ENCODE measurements at places on chromosomes 1 and 21.

DNA sequence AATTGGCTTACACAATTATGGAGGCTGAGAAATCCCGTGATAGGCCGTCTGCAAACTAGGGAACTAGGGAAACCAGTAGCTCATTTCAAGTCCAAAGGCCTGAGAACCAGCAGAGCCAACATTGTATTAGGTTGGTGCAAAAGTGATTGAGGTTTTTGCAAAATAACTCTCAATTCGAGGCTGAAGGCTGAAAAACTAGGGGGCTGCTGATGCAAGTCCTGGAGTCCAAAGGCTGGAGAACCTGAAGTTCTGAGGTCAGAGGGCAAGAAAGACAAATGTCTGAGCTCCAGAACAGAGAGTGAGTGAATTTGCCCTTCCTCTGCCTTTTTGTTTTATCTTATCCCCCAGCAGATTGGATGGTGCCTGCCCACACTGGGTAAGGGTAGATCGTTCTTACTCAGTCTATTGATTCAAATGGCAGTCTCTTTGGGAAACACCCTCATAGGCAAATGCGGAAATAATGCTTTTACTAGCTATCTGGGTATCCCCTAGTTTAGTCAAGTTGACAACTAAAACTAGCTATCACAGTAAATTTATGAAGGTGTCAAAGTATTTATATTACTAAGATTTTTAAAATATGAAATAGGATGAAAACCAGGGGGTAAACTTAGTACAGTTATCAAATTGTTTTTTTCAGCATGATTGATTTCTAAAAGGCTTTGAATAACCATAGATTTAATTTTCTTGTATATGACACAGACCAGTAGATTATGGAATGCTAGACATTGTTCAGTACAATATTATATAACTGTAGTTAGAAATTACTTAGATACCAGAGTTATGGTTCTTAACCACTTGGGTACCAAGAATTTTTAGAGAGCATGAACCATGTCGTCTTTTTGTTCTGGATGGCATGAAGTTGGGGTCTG is 15.4 kb downstream of the RABGAP1L start:
- H3K27me3 ChIP-seq: no peaks in the 10 kb centered on the region
- DNase-seq: no peak
- no peak overlapping the region for H3K4me3 ChIP-seq
- H3K27ac ChIP-seq: no peak overlapping the region
- H3K4me1 ChIP-seq: peaks cover 7% of the 10 kb centered on the region

DNA sequence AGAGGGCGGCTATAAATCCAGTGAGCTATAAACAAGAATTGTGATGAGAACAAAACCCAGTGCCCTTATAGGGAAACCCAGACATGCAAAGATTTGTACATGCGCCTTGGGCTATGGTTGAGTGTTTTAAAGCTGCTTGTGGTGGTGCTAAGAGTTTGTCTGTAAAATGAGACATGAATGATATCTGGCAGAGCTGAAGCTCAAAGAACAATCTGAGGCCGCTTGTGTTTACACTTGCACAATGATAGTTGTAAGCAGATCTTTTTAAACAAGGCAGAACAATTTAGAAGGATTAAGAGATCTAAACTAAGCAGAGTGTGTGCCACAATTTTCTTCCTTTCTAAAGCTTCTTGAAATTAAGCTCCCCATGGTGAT is 80.4 kb upstream of the ADAMTS5 start:
- no peaks in the 10 kb centered on the region for H3K27me3 ChIP-seq
- H3K4me3 ChIP-seq: no peak overlapping the region
- H3K36me3 ChIP-seq: no peaks in the 10 kb centered on the region
- no peak overlapping the region for H3K27ac ChIP-seq

GRCh38 chr1:193199940-193200339 is 13.5 kb upstream of the B3GALT2 start:
- no peak overlapping the region for H3K27ac ChIP-seq
- peaks cover 25% of the 10 kb centered on the region for H3K36me3 ChIP-seq

- no peak for DNase-seq
- H3K27ac ChIP-seq: no peak overlapping the region
- H3K4me3 ChIP-seq: no peak overlapping the region
- H3K36me3 ChIP-seq: no peaks in the 10 kb centered on the region
- no peaks in the 10 kb centered on the region for H3K27me3 ChIP-seq
- H3K4me1 ChIP-seq: peaks cover 10% of the 10 kb centered on the region
Observed at GRCh38 chr1:64981601-64982533, 15.5 kb upstream of the JAK1 start.

GRCh38 chr1:62057641-62058290 is 136.9 kb upstream of the L1TD1 start:
- no peak for DNase-seq
- H3K4me1 ChIP-seq: no peaks in the 10 kb centered on the region
- H3K36me3 ChIP-seq: no peaks in the 10 kb centered on the region
- H3K27ac ChIP-seq: no peak overlapping the region

GRCh38 chr21:39663742-39664492 is 51.2 kb downstream of the B3GALT5 start:
- H3K4me1 ChIP-seq: no peaks in the 10 kb centered on the region
- no peaks in the 10 kb centered on the region for H3K36me3 ChIP-seq
- no peak overlapping the region for H3K4me3 ChIP-seq
- DNase-seq: no peak
- H3K27me3 ChIP-seq: peaks cover 6% of the 10 kb centered on the region

DNA sequence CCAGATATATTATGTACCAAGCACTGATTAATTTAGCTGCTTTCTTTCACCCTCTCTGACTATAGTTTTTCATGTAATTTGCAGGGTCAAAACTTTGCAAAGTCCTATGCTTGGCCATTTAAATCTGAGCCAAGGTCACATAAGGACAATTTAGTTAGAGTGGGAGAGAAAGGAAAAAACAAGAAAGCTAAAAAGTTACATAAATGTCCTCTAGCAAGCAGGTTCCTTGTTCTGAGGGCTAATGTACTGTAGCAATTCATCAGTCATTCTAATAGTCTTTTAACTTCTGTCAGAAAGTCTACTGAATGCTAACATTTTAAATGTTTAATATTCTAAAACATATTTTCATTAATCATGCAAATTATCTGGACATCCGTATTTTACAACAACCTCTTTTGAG is 68.3 kb downstream of the SAMSN1 start:
- no peak overlapping the region for H3K4me3 ChIP-seq
- DNase-seq: no peak
- peaks cover 15% of the 10 kb centered on the region for H3K36me3 ChIP-seq
- H3K4me1 ChIP-seq: peaks cover 32% of the 10 kb centered on the region
- peaks cover 4% of the 10 kb centered on the region for H3K27me3 ChIP-seq
- H3K27ac ChIP-seq: no peak overlapping the region

DNA sequence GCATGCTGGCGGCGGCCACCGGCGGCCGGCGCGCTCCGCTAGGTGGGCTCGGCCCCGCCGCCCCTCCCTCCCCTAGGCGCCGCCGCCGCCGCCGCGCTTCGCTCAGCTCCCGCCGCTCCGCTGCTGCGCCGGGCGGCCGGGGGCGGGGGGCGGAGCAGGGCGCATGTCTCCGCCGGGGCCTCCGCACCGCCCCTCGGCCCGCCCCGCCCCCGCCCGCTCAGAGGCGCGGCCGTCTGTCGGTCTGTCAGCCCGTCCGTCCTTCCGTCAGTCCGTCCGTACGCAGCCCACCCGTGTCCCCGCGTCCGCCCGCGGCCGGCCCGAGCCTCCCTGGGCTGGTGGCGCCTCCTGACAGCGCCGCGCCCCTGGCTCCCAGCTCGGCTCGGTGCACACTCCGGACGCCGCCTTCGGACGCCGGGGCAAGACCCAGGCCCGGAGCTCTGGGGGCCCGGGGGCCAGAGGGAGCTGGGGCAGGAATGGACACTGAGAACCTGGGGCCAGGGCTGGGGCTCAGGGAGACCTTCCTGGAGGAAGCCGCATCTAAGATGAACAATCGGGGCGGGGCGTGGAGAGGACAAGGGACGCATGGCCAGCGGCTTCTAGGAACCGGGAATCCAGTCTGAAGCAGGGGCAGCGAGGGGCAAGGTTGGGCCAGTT is at the start of gene GPR153:
Gene GPR153 (minus strand): TSS at position 138 of the 654 bp plus-strand sequence. CDS start 6,193 bp downstream, outside the sequence.
- no peak within 1 kb of the TSS for H3K27ac ChIP-seq
- DNase-seq: peak; percentile 61
- H3K36me3 ChIP-seq: no peaks in the 10 kb centered on the region
- peak within 1 kb of the TSS; percentile 66 for H3K4me3 ChIP-seq

GRCh38 chr1:228272831-228273571 is 65.2 kb downstream of the OBSCN start:
- H3K27ac ChIP-seq: no peak overlapping the region
- no peak for DNase-seq
- peaks cover 3% of the 10 kb centered on the region for H3K36me3 ChIP-seq
- no peak overlapping the region for H3K4me3 ChIP-seq

DNA sequence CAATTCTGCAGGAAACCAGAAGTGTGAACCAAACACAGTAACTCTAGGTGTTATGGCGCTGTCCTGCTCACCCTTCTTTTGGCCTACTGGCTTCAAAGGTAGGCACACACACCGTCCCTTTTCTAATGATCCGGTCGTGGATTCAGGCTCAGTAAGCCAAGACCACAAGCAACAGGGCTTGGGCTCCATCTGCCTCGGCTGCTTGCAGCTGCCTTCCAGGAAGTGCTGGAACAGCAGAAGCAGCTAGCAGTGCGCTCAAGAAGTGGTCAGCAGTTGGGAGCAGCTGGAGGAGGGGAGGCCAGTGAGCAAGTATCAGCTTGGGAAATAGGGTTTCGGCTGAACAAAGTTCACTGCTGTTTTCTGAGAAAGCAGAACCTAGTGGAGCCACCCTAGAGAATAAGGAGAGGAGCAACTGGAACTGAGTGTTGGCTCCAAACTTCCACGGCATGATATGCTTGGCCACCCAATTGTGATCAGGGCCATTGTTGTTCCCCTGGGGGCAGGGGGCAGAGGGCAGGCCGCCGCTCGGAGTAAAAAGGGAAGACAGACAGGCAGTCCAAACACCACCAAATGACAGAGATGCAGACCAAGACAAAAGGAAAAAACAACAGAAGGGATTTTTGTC is 173.4 kb downstream of the TOMM20 start:
- no peaks in the 10 kb centered on the region for H3K36me3 ChIP-seq
- no peak for DNase-seq
- H3K27me3 ChIP-seq: no peaks in the 10 kb centered on the region
- H3K4me3 ChIP-seq: peak overlapping the region; percentile 6
- H3K27ac ChIP-seq: peak overlapping the region; percentile 25
- peaks cover 42% of the 10 kb centered on the region for H3K4me1 ChIP-seq

DNA sequence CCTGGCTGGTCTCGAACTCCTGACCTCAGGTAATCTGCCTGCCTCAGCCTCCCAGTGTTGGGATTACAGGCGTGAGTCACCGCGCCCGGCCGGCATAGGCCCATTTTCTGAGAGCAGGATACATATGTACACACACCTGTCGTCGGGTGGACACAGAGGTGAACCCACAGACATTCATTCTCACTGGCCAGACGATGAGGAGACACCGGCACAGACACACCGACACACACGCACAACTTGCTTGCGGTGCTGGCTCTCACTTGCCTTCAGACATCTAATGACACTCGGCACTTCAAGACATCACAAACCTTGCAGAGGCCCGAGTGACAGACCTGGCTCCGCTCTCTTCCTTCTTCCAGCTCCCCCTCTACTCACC is 579 bp downstream of the PTCH2 start:
- no peak overlapping the region for H3K27ac ChIP-seq
- H3K27me3 ChIP-seq: peaks cover 39% of the 10 kb centered on the region
- H3K4me3 ChIP-seq: peak overlapping the region; percentile 52

Measured in activated naive CD4-positive, alpha-beta T cell treated with anti-CD3 and anti-CD28 coated beads, Interleukin-2, amount 10 ng/mL, durations not matched to agents 7 days and 5 days (primary cell).